ENCODE measurements at places on chromosomes 5 and 9.

GRCh38 chr5:133818031-133818431 lies 150.4 kb downstream of the C5orf15 start:
- DNase-seq: peak; percentile 8

DNA sequence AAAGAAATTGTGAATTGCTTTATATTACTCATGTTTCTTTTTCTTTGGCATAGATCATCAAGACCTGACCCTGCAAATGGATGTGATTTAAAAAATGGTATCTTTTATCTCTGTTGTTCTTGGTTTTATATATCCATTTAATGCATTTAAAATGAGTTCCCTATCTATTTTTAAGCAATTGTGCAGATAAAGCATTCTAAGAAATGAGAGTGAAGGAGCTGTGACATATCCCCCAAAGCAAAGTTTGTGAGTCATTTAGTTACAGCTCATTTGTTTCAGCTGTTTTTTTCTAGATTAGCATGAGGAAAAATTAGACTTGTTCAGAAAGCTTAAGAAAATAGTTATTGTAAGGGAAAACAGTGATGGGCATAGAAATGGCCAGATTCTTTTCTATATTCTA lies 7.6 kb upstream of the ELOVL7 start:
- no peak for DNase-seq

DNA sequence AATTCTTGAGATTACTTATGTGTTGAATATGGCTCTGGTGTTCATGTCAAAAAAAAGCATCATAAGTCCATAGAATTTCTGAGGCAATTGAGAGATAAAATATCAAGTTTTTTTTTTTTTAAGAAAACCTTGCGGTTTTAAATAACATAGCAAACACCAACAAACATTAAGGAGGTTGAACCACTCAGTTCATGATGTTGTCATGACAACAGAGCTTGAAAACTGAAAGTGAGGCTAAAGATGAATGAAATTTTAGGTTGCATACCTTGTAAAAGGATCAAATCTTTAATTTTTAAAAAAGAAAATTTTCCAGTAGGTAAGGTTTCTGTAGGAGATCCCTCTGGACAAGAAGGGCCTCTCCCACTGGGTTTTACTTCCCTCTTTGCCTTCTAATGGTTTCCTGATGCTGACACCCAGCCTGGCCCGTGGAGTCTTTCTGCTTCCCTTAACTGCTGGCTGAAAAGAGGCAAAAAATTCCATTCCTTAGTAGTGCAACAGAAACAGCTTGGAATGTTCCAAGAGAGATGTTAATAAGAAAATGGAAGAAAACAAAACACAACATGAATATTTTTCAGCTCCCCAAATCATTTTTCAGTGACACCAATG lies 60.0 kb upstream of the FER start:
- peak; percentile 38 for DNase-seq

DNA sequence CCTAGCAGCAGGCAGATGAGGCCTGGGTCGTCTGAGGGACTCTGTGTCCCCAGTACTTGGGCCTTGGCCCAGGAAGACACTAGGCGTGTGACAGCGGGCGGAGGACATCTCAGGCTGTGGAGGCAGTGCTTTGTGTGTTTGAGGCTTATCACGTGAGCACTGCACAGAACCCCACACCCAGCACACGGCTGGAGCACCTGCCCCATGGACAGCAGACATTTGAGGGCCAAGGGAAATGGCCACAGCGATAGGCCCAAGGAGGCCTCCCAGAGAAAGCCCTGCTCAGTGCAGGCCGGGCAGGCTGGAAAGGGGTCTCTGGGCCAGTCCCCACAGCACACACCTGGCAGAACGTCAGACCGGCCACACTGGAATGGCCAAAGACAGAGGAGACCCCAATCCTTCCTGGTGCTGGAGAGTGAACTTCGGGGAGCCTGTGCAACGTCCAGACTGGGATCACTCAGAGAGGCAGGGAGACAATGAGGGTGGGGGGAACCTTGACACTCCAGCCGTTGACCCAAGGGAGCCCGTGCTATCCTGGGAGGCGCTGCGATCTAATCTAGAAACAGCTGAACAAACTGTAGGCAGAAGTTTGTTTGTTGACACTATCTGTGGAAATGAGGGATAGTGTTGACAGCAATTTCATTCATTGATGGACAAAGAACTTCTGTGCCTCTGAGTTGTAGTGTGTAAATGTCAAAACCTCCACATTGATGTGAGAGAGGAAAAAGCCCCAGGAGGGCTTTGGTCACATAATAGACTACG lies 19.6 kb upstream of the FLT4 start:
- DNase-seq: no peak

GRCh38 chr5:11319836-11320580 lies 559.0 kb upstream of the DAP start:
- no peak for DNase-seq

- DNase-seq: peak; percentile 97
Measured at GRCh38 chr9:94860678-94861588, 134.4 kb downstream of the AOPEP start.

DNA sequence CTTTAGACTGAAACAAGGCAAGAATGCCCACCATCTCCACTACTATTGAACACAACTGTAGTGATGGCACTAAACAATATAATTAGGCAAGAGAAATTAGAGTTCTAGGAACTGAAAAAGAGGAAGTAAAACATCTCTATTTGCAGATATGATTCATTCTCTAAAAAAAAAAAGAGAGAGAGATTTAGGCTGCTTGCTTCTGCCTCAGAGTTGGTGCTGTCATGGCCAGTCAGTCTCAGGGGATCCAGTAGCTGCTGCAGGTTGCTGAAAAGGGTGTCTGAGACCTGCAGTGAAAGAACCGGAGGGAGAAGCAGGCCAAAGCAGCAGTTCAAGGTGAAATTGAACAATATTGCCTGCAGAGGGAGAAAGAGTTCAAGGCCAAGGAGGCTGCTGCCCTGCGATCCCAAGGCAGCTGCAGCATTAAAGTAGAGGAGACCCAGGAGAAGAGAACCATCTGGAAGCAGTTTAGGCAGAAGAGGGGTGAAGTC lies 72.5 kb downstream of the AP3B1 start:
- DNase-seq: peak; percentile 60
